Epithelial cell of esophagus (primary cell): ENCODE measurements at places on chromosomes 5 and 9.

DNA sequence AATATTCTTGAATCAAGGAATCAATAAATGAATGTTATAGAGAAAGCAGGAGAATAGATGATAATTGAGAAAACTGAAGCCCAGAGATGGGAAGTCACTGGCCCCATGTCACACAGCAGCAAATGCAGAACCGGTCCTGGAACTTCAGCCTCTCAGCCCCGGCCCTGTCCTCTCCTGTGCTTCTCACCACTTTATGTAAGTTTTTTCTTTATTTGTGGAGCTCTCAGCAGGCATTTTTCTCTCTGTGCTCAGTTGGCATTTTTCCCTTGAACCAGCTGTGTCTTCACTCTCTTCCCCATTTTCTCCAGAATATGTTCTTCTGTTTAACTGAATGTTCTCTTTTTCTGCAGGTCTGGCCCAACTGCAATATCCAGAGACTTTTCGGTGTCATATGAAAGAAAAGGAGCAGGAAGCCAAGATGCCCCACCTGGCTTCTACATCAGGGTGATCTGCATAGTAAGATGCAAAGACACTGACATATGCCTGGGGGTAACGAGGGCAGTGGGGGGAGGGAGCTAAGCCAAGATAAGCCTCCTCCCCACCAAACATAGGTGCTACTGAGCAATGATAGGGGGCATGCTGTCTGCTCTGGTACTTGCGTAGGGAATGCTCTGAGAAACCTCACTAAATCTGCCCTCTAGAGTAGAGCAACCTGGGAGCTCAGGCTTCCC, 12.8 kb upstream of the LCP2 start:
- DNase-seq: no peak

GRCh38 chr5:116212225-116212624, 127.4 kb downstream of the COMMD10 start:
- DNase-seq: no peak

GRCh38 chr5:142128675-142129208, 20.2 kb downstream of the NDFIP1 start:
- DNase-seq: no peak

DNA sequence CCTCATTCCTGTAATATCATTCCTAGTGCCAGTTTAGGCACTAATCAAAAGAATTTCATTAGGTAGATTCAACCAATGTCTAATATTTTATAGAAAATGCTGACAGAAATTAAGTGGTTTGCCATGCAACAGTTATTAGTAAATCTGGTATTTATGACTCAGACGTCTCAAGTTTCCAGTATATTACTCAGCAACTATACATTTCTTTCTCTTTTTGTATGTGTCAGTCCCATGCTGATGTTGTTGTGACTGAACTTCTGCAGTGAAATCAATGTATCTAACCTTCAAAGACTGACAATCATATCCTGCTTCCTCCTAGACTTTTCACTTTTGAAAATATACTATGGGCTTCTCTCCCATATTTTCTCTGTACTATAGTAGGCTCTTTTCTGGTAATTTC, 822.5 kb downstream of the NR2F1-AS1 start:
- DNase-seq: peak; percentile 86

GRCh38 chr9:70998962-70999361, 122.5 kb downstream of the TRPM3 start:
- DNase-seq: no peak

GRCh38 chr5:121292664-121293063, 559.0 kb upstream of the FTMT start:
- no peak for DNase-seq

DNA sequence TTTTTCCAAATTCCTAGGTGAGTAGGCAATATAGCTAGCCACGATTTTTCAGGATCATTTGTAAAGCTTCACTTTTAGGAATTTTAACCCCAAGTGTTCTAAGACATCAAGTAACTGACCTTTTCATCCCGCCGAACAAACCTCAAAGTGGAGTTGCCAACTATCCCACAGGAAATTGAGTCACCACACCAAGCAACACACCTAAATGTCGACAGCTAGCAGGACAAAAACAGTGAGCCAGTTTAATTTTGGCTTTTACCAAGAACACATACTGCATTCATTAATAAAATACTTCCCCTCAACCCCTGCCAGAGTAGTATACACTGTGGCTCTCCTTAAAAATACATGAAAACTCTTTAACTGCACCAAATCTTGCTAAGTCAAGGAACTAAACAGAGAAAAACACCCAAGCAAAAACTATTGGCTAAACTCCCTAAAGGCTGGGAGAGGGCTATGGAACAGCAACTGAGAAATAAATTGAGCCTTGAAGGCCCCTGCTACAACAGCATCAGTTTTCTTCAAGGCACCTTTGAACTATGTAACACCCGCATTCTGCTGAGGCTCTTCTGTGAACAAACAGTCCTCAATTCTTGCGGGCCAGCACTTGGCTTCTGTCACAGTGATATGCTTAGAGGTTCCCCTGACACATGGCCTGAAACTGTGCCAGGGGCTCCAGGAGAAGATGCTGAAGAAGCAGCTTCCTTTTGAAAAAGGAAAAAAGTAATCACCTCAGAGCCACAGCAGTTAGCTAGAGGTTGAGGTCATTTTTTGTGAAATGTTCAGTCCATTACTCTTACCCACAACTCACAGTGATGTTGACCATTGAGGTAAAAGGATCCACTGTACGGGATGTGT, 459.6 kb downstream of the RAB3C start:
- peak; percentile 62 for DNase-seq

DNA sequence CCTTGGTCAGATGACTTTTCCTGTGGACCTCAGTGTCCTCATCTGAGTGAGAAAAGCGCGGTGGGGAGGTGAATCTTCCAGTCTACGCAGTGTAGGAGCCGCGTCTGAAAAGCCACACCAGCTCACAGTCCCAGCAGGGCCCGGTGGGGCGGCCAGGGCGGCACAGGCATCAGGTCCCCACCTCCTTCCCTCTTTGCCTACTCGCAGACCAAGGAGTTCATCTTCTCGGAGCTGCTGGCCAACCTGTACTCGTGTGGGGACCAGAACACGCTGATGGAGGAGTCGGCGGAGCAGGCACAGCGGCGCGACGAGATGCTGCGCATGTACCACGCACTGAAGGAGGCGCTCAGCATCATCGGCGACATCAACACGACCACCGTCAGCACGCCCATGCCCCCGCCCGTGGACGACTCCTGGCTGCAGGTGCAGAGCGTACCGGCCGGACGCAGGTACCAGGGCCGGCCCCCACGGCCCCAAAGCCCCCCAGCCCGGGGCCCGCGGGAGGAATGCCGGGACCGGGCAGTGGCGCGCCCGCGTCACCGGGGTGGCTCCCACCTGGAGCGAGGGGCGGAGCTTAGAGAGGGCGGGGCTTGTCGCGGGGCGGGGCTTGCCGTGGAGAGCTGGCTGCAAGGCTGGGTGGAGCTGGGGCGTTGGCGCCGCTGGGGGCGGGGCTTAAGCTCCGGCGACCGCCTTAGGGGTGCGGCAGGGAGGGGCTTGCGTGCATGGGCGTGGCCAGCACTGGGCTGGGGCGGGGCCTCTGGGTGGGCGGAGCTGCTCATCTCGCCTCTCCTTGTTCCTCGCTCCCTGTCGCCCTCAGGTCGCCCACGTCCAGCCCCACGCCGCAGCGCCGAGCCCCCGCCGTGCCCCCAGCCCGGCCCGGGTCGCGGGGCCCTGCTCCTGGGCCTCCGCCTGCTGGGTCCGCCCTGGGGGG, 25.6 kb downstream of the GOLGA2 start:
- peak; percentile 97 for DNase-seq

- DNase-seq: no peak
Observed at GRCh38 chr5:8123559-8123958, 254.6 kb downstream of the MTRR start.

DNA sequence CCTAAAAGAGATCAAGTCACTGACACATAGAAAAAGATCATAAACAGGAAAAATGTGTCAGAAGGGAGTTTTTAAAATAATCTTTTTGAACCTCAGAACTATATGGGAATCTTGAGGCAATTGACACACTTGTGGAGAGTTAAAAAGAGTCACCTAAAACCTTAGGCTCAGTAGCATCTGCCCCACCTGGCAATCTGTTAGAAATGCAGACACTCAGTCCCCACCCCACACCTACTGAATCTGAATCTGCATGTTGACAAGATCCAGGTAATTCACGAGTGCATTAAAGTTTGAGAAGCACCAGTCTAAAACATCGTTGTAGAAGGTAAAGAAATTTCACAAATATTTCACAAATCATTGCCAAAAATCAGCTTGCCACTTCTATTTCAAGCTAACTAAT, 388.3 kb downstream of the NR2F1-AS1 start:
- DNase-seq: no peak

DNA sequence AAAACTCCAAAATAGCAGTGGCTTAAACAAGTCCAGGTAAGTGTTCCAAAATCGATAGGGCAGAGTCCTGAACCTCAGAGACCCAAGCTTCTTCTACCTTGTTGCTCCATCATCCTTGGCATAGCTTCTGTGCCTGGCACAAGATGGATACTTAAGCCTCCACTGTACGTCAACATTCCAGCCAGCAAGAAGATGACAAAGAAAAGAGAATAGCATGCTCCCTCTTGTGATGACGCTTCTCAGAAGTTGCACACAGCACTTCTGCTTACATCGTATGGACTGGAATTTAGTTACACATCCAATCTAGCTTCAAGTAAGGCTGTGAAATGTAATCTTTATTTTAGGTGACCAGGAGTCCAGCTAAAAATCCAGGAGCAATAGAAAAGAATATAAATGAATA, 227.4 kb downstream of the ESM1 start:
- peak; percentile 66 for DNase-seq

- DNase-seq: no peak
Observed at GRCh38 chr5:58851153-58851552, 268.3 kb downstream of the RAB3C start.

GRCh38 chr5:87844449-87844848, 424.2 kb downstream of the TMEM161B start:
- DNase-seq: no peak

DNA sequence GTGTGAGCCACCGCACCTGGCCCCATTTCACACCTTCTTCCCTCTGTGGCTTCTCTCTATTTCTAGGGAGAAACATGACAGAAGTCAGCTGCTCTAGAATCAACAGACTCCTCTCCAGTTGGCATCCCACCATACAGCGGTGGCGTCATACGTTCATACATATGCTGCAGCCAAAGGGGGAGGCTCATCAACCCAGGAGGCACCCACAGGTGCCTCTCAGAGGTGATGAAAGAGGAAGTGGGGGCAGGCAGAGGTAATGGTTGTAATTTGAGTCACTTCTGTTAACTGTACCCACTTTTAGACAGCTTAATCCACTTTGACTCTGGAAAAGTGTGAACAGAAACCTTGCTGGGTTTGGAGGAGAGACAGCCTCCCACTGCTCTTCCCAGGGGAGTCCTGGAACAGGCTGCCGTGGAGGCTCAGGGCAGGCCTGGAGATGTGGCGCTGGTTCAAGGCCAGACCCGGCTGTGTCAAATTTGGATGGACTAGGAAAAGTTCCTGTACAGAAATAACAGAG, 47.3 kb upstream of the SUB1 start:
- DNase-seq: no peak
